ENCODE measurements at places on chromosomes 4 and X. TPM values are rescaled to one million over a fixed set of nuclear protein-coding genes. Genes with fewer than 3 reads are reported as not detected.

DNA sequence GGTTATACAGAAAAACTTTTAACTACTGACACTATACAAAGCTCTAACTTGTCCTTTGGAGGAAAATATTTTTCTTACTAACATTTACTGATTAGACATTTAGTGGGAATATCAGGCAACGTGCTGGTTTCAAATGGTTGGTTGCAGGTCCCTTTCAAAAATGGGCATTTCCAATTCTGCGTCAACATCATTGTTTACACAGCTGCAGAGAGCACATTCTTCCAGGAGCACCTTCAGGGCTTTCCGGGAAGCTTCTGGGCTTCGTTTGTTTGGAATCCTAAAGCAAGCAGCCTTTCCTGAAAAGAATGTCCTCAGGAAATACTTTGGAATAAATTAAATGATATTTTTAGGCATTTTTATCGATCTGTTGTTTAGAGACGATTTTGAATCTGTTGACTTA lies 289.7 kb downstream of the TRIML1 start:
- H3K27me3 ChIP-seq, result no peaks in the 10 kb centered on the region
- DNase-seq, result no peak
- H3K4me3 ChIP-seq, result no peak overlapping the region

DNA sequence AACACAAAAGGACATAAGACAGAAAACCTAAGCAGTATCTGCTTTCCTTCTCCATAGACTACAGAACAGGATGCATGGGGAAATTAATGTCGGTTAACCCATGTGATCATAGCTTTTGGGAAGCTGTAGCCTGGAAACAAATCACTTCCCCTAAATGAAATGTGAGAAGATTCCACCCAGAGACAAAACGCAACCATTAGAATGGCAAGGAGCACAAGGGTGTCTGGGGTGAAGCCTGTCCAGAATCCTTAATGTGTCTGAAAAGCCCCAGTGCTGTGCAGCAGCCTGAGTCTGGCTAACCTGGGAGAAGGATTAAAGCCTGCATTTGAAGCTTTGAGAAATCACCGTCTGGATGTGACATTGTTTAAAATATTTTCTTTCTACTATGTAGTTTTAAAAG lies 213.3 kb downstream of the ANKRD50 start:
- H3K27ac ChIP-seq, result no peak overlapping the region
- no peak for DNase-seq
- no peak overlapping the region for H3K4me3 ChIP-seq
- no peaks in the 10 kb centered on the region for H3K36me3 ChIP-seq
- H3K27me3 ChIP-seq, result no peaks in the 10 kb centered on the region

GRCh38 chrX:134572816-134573682 lies 85.2 kb downstream of the PLAC1 start:
- no peaks in the 10 kb centered on the region for H3K36me3 ChIP-seq
- DNase-seq, result peak; percentile 49
- H3K27me3 ChIP-seq, result no peaks in the 10 kb centered on the region
- H3K27ac ChIP-seq, result no peak overlapping the region
- peaks cover 13% of the 10 kb centered on the region for H3K4me1 ChIP-seq
- H3K4me3 ChIP-seq, result no peak overlapping the region

DNA sequence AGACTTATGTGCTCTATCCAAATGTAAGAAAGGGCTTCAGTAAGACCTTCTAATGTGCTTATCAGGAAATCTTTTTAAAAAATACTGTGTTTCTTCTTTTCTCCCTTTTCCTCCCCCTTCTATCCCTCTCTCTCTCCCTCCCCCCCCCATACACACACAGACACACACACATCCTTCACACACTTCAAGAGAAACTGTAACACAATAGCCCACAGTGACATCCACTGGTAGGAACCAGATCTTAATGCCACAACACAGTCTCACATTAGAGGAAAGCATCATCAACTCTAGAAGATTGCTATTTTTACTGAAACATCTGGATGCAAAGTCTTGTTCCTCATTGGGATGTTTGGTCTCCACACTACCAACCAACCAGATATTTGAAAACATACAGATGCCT lies 4.6 kb downstream of the PCDH19 start:
- DNase-seq, result no peak
- H3K4me1 ChIP-seq, result no peaks in the 10 kb centered on the region
- no peak overlapping the region for H3K27ac ChIP-seq

- H3K27ac ChIP-seq, result no peak overlapping the region
- H3K4me1 ChIP-seq, result no peaks in the 10 kb centered on the region
- peaks cover 18% of the 10 kb centered on the region for H3K36me3 ChIP-seq
- no peak for DNase-seq
Observed at GRCh38 chr4:128853741-128854140, 44.2 kb downstream of the JADE1 start.

DNA sequence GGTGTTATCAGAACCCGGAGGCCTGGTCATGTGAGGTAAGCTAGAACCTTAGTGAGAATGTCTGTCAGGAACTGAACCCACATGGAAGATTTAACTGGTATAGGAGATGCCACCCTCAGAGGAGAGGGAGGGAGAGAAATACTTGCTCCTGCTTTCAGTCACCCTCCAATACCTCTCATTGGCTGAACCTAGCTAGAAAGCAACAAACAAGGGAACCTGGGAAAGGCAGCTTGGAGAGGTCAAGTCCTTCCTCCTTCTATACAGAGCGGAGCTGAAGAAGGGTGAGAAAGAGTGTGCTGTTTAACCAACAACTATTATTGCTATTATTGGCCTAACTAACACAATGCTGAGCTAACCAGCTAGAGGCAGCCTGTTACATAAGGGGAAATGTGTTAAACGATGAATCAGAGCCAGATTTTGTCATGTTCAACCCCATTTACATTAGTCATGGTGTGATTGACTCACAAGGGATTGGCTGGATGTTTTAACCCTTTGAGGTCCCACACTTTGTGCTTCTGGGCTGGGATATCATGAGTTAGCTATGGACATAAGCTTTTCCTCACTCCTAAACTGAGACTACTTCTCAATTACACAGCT lies 96.5 kb upstream of the ESX1 start:
- peak overlapping the region; percentile 79 for H3K27ac ChIP-seq
- peak; percentile 63 for DNase-seq
- no peak overlapping the region for H3K4me3 ChIP-seq
- H3K4me1 ChIP-seq, result peaks cover 24% of the 10 kb centered on the region

DNA sequence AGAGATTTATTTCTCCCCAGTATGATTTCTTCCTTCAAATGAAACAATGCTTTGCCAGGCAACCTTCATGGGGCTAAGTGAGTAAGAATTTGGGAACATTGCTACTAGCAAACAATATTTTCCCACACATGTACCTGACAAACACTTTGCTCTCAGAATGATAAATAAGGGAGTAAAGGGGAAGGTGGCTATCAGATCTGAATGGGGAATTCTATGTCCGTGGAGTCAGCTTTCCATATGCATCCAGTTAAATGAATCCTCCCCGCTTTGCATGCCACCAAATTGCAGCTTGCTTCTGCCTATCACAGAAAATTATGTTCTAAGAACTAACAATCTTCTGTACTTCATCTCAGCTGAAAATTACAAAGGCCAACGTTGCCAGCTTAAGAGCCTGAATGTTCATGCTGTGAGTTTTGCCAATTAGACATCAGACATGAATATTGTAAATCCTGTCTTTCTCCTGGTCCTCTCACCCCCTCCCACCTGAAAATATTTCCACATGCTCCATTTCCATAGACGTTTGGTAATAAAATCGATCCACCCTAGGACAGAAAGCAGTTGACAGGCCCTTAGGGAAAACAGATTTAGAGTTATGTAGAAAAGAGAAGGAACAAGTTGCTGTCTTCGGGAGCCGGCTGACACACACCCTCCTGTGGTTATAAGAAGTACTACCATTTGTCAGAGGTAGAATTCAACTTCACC lies 6.3 kb downstream of the MEPE start:
- H3K36me3 ChIP-seq, result no peaks in the 10 kb centered on the region
- H3K4me3 ChIP-seq, result no peak overlapping the region
- DNase-seq, result no peak
- no peaks in the 10 kb centered on the region for H3K27me3 ChIP-seq
- H3K27ac ChIP-seq, result no peak overlapping the region

Gene F11
- polyA plus RNA-seq, result not detected

Gene GSX2
- polyA plus RNA-seq, result not detected

Gene RELL1
- polyA plus RNA-seq, result 4.1 TPM

Gene SPANXD
- not detected for polyA plus RNA-seq

Gene MND1
- polyA plus RNA-seq, result 4.9 TPM

Measured in keratinocyte (primary cell).